ENCODE measurements at places on chromosomes 16 and 17. TPM values are rescaled to one million over a fixed set of nuclear protein-coding genes. Genes with fewer than 3 reads are reported as not detected.

Gene CX3CL1
- total RNA-seq: 0.18 TPM

Gene AARS1
- 117 TPM for total RNA-seq

Gene LRRC37A2
- total RNA-seq: 30.6 TPM

Gene KCNJ12
- 0.10 TPM for total RNA-seq

Gene ATP2C2
- not detected for total RNA-seq

Gene TEKT5
- not detected for total RNA-seq

Gene ITGAL
- 640 TPM for total RNA-seq

Gene KLHL11
- 28.2 TPM for total RNA-seq

Gene SYNGR3
- total RNA-seq: 1.7 TPM

Gene SPATA33
- 10.1 TPM for total RNA-seq

Gene SLC6A2
- total RNA-seq: not detected

Gene ANKS4B
- not detected for total RNA-seq

Gene SCGB1C2
- total RNA-seq: not detected

Gene TBX21
- 23.6 TPM for total RNA-seq

Gene CCDC154
- total RNA-seq: 9.3 TPM

Gene PCGF2
- 0.28 TPM for total RNA-seq

Gene USP22
- total RNA-seq: 184 TPM

Gene ADGRG3
- 0.20 TPM for total RNA-seq

Gene ELMO3
- total RNA-seq: 3.8 TPM

Gene SLC46A1
- total RNA-seq: 2.7 TPM

Gene AARSD1
- 60.0 TPM for total RNA-seq

Gene RABEP1
- 47.8 TPM for total RNA-seq

Gene IRX5
- total RNA-seq: not detected

Gene STX1B
- total RNA-seq: 3.9 TPM

Gene CRISPLD2
- total RNA-seq: 2.2 TPM

Gene SPN
- total RNA-seq: 172 TPM

Gene TBC1D3
- total RNA-seq: 3.1 TPM

Gene CIBAR2
- not detected for total RNA-seq

Gene AOC3
- total RNA-seq: 2.1 TPM

Gene PRSS22
- total RNA-seq: 0.56 TPM

Gene HERPUD1
- 158 TPM for total RNA-seq

Gene C17orf100
- 1.5 TPM for total RNA-seq

Gene MCRIP2
- total RNA-seq: 40.0 TPM

Gene ABR
- 157 TPM for total RNA-seq

Gene RECQL5
- 61.9 TPM for total RNA-seq

Gene TVP23C
- 27.3 TPM for total RNA-seq

Gene SLC47A1
- 0.26 TPM for total RNA-seq

Gene CCDC40
- total RNA-seq: 0.70 TPM

Gene BICDL2
- not detected for total RNA-seq

Gene RAB37
- 73.4 TPM for total RNA-seq

Gene CORO6
- total RNA-seq: 3.6 TPM

Gene FA2H
- total RNA-seq: 0.39 TPM

Gene HCRT
- not detected for total RNA-seq

Data from T-cell (primary cell).